Activated T-cell treated with anti-CD3 and anti-CD28 coated beads, Interleukin-2, amount 50 U/mL, for 4 hours (primary cell): ENCODE measurements at places on chromosomes 3 and 15. TPM values are rescaled to one million over a fixed set of nuclear protein-coding genes. Genes with fewer than 3 reads are reported as not detected.

POLQ gene
- 2.9 TPM for total RNA-seq

TBL1XR1 gene
- 154 TPM for total RNA-seq

SERPINI1 gene
- total RNA-seq: 0.94 TPM

SPG11 gene
- total RNA-seq: 36.9 TPM

CCPG1 gene
- 9.9 TPM for total RNA-seq

AHSG gene
- total RNA-seq: 0.66 TPM

NOX5 gene
- not detected for total RNA-seq

GUCA1C gene
- total RNA-seq: not detected

ALDH1A2 gene
- 0.38 TPM for total RNA-seq

GNB4 gene
- total RNA-seq: 0.63 TPM

NMB gene
- total RNA-seq: 9.1 TPM

TERC gene
- 15.2 TPM for total RNA-seq

ERICH6 gene
- not detected for total RNA-seq
